ENCODE measurements at places on chromosomes 7 and 10.

DNA sequence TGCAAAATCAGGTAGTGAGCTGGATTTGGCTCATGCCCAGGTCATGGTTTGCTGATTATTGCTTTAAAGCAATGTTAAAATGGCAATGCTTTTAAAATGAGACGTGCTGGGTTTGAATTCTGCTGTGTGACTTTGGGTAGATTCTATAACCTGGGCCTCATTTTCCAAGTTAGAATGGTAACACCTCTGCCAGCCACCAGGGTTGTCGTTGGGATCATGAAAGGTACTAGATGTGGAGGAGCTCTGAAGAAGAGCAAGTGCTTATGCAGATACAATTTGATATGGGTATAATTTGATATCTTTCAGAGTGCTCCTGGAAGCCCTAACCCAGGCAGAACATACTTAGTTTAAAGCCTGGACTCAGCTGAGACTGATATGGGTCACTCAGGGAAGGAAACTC is 60.0 kb downstream of the EVX1 start:
- no peak for DNase-seq

GRCh38 chr10:65798133-65798532 is 1127.7 kb upstream of the LRRTM3 start:
- no peak for DNase-seq

GRCh38 chr10:42983591-42983990 is 93.3 kb upstream of the RET start:
- no peak for DNase-seq

DNA sequence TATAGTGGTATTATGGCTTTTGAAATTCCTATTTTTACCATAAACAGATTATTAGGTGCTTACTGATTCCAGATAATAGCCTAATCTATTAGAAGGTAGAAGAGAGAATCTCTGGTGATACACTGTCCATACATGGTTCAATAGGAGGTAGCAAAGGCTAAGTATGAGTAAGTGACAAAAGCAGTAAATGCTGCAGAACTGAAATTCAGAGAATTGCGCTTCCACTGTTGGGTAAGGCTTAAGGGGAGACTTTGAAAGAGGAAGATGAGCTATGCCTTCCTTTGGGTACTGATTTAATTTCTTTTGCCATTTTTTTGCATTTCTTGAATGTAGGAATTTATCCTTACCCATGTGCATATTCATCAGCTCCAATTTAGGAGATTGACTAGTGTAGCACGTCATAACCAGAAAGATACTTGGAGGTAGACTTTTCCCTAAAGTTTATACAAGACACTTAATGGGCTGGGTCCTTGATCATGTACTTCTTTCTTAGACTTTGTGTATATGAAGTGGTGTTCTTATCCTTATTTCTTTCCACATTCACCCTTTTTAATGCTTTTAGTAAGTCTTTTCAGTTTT is 15.3 kb downstream of the MKLN1 start:
- no peak for DNase-seq

- DNase-seq = no peak
These were observed 4.5 kb upstream of the MICALL2 start for GRCh38 chr7:1463676-1464223.

DNA sequence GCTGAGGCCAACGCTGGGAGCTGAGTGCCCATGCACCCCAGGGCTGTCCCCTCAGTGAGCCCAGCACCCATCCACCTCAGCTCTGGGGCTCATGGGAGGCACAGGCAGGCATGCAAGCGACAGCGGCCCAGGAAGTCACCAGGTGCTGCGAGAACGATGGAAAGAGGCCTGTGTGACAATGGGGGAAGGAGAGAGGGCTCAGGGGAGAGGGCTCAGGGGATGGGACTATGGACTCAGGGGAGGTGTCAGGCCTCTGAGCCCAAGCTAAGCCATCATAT is 292.5 kb downstream of the WDR37 start:
- DNase-seq = no peak

DNA sequence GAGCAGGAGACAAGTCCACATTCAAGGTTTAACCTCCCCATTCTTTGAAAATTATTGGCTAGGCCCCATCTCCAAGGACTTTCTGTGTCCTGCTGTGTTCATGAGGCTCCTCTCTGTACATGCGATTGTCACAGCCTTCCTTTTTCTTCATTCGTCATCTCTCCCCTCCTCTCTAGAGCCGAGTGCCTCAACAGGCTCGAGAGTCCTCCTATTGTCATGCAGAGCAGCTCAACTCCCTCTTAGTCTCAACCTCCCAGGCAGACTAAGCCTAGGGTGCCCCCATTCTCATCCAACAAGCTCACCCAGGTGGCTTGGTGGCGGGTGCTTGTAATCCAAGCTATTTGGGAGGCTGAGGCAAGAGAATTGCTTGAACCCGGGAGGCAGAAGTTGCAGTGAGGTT is 35.1 kb upstream of the SAMD8 start:
- no peak for DNase-seq

Data from stimulated activated CD4-positive, alpha-beta T cell treated with anti-CD3 and anti-CD28 coated beads, Interleukin-1b, Interleukin-23, amount 100 ng/mL, for 1 hour (primary cell).